ENCODE measurements at places on chromosomes 16 and 17.

DNA sequence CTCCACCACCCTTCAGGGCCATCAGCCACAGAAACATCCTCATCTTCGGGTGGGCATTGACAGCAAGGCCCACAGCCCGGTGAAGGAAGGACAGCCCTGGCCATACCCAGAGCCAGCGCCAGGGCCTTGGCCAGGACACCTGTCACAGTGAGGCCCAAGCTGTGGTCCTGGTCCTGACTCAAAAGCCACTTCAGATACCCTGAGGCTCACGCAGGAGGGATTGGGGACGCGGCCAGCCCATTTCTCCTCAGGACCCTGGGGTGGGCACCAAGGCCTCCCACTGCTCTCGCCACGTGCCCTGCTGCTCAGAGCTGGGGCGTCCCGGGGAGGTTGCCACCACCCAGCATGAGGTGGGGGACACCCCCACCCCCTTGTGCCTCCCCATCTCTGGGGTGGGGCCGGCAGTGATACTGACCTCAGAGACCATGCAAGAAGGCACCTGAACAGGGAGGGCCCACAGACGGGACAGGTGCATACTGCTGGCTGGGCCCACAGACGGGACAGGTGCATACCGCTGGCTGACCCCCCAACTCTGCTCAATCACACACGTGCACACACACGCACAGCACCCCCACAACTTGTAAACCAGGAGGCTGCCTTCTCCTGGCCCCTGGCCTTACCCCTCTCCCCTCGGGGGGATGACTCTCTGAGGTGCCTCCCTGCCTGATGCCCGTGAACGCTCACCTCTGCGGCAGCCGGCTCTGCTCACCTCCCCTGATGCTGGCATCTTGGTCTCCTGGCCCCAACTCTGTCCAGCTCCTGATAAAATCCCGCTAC is 14.2 kb downstream of the SLC7A5 start:
- no peak for DNase-seq

DNA sequence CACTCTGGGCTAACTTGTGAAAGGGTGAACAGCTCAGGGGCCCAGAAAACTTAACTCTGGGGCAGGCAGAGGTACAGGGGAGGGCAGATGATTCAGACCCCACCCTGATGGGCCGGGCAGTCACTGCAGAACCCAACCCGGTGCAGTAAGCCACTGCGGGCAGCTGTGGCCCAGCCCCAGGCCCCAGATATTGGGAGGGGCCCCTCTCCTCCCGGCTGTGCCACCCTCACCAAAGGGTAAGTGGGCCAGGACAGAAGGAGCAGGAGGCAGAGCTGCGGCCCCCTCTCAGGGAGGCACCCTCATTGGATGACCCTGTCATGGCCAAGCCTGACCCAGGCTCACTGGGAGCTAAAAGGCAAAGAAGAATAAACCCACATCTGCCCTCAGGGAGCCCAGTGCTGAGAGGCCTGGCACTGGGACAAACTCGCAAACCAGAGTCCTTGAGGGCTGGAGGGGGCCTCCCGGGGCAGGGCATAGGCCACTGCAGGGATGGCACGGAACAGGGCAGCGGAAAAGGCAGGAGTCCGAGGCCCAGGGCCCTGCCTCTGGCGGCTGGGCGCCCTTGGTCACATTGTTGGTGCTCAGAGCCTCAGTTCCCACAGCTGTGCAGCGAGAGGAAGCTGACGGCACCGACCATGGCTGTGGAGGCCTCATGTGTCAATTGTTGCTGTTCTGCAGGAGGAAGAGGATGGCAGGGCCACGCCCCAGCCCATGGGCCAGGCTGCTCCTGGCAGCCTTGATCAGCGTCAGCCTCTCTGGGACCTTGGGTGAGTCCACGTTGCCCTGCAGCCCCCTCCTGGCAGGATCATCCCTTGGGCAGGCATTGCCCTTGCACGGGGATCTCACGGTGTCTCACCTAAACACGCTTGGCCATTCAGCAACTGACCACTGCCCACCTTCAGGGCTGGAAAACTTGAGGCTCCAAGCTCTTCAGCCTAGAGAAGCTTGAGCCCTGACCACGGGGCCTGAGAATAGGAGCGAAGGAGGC is 3.1 kb downstream of the ITGB4 start:
- no peak for DNase-seq

- peak; percentile 56 for DNase-seq
These were observed 13.2 kb downstream of the SLC7A5 start for GRCh38 chr16:87855852-87856715.

- DNase-seq: no peak
These were observed 103.4 kb downstream of the IRF8 start for GRCh38 chr16:86002178-86002900.

DNA sequence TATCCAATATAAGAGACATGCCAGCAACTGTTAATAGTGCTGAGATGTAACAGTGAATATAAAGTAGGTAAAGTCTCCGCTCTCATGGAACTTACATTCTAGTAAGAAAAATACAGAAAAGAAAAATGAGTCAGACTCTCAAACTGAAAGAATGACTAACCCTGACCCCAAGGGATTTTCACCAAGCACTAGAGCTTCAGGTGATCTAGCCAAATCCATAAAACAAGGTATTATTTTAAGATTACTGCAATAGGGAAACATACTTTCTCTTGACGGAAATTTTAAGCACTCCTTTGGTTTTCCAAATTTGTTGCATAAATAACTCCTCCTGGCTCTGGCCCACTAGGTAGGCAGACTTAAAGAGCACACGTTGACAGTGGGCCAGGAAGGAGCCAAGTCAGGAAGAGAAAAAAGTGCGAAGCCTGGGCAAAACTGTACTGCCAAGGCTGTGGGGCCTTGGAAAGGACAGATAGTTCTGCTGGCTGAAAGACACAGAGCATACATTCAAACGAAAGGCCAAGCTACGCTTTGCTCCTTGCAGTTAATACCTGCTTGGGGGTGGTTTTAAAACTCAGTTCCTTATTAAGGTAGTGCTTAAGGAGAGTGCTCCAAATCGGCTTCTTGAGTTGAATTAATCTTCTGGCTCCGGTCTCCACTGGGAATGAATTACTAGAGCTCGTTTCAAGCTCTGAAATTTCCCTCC is 1.4 kb downstream of the GOT2 start:
- DNase-seq: peak; percentile 12

DNA sequence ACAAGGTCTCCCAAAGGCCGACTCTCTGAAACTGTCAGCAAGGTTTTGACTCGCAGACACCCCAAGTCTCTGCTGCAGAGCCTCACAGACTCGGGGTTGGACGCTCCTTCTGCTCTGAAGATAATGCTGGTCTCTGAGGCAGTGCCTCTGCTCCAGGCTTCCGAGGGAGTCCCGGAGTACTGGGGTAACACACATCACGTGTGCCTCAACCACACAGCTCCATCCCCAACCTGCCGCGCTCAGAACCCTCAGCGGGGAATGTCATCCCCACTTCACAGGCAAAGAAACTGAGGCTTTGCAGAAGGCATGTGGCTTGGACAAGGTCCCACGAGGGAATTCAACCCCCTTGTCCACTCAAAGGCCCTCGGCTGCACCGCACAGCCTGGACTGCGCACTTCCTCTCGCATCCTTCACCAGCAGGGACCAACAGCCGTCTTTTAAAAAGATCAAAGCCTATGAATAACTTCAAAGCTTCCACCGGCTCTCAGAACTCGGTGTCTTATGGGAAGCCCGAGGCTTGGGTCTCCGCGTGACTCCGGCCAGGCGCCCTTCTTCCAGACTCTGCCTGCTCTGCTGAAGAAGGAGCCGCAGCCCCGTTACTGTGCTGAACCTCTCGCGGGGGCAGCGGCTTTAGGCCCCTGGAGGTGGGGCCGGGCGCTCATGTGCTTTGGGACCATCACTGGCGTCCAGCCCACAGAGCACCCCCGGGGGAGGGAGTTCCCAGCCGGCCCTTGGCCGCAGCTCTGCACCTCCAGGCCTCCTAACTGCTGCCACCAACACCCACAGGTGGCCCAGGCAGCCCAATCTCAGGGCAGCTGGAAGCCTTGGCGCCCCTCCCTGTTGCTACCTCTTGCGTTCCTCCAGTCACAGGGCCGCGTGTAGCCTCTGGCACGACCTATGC is 2.2 kb downstream of the TMEM204 start:
- peak; percentile 25 for DNase-seq

GRCh38 chr17:44892250-44892649 is 7.0 kb downstream of the EFTUD2 start:
- no peak for DNase-seq

DNA sequence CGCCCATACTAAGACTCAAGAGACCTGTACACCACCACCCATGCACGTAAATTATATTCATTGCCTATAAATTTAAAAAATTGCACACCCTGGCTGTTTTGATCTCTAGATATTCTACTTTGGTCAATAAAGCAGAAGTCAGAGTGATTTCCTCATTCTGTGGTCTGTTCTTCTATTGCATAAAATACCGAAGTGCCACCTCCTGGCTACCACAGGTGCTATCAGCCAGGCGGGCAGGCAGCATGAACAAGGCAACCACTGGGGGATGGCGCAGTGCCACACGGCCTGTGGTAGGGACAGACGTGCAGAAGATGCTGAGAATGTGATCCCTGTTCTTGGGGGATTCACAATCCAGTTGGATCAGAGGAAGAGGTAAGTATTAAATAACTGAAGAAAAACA is 122.3 kb downstream of the CDK5R1 start:
- peak; percentile 73 for DNase-seq

GRCh38 chr16:29883987-29884386 is 15.4 kb downstream of the SEZ6L2 start:
- no peak for DNase-seq

GRCh38 chr17:73455050-73455687 is 143.4 kb upstream of the CDC42EP4 start:
- no peak for DNase-seq

- DNase-seq: no peak
These were observed 25.3 kb downstream of the NMT1 start for GRCh38 chr17:45086391-45086790.

GRCh38 chr16:49524947-49525315 is 151.3 kb downstream of the C16orf78 start:
- no peak for DNase-seq

GRCh38 chr16:62700426-62701294 is 664.4 kb upstream of the CDH8 start:
- DNase-seq: no peak

DNA sequence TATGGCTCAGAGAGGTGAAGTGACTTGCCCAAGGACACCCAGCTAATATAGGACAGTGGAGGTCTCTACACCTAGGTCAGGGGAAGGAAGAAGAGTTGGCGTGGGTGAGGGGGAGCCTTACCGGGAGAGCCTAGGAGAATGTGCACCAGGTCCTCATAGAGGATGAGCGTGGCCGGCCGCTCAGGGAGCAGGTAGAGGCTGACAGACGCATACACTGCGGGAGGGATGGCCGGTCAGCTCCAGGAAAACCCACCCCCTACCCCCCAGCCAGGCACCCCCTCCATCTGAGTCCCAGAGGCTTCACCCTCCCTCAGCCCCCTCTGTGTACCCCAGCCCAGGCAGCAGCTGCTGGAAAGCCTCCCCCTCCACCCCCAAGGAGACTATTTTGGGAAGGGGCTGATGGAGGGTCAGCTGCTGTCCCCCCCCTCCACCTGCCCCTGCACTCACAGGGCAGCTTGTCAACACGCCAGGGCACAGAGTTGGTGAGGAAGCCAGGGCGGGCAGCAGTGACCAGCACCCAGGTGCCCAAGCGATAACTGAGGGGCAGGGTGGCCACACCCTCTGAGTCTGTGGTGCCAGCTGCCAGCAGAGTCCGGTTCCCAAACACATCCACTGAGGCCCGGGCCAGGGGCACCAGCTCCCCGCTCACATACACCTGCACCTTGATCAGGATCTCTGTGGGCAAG is 4.1 kb downstream of the FAM171A2 start:
- DNase-seq: no peak
